Left lobe of liver (tissue), 2 donors: ENCODE measurements at places on chromosomes 6 and 20.

DNA sequence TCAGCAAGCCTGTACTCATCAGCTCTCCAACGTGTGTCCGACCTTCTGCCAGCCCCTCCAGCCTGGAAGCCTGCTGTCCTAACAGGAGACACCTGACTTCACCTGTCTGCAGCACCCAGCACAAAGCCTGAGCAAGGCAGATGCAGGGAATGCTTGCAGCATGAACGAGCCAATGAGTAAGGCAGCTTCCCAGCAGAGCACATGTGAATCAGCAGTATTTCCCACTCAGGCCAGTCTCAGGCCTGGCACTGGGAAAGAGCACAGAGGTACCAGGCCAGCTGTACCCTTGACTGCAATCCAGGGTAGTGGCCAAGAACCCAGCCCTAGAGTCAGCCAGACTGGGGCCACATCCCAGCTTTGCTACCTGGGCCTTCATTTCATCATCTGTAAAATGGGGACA lies 120.8 kb downstream of the MAFB start:
- no peak for DNase-seq

DNA sequence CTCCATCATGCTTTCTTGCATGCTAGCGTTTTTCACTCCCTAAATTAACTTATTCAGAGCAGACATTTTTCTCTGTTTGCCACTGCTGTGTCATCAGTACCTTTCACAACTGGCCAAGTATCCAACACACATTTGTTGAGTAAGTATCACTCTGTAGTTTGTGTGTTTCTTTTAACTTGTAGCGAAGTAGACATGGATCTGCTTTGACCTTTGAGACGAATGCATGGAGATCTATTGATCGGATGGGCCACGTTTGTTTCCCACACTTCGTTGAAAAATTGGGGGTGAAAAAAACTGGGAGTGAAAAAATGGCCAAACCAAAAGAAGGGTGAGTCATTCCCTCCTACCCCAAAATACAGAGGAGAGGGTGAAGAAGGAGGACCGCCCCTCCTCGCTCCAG lies 12.9 kb upstream of the SLC9A8 start:
- DNase-seq: no peak

- no peak for DNase-seq
Observed at GRCh38 chr6:156917213-156917612, 140.0 kb downstream of the ARID1B start.

GRCh38 chr20:3698591-3699001 lies 13.8 kb downstream of the SIGLEC1 start:
- no peak for DNase-seq

GRCh38 chr6:11207199-11207968 lies 25.1 kb downstream of the NEDD9 start:
- DNase-seq: no peak

DNA sequence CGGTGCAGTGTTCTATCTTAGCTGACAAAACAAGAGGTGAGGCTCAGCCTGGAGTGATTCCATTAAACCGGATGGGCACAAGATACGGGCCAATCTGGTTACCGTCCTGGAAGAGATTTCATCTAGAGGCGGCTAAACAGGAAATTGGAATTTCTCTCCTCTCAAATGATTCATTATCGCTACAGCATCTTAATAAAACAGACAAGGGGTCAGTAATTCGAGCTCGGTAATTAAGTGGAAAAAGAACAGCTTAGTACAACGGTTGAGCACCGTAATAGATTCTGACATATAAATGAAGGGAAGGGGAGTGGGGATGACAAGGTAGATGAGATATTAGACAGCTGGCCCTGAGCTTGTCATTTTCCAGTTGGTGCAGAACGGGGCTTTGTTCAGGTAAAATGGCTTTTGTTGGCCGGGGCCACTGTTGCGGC lies 137.2 kb downstream of the EDN3 start:
- no peak for DNase-seq

DNA sequence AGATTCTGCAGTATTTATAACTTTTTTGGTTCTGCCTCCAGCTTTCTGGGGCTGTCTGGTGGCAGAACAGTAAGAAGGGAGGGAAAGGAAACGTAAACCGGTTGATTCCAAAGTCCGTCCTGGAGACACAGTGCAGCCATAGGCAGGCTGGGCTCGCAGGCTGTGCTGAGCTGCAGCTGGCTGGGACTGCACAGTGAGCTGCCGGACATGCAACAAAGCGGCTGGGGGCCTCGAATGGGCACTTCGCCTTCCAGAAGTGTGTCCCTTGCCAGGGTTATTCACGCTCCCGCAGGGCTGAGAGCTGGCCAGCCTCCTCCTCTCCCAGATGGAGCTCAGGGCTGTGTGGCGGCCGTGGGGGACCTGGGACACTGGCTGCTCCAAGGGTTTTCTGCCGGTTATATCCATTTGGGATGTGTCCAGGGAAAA lies 78.1 kb upstream of the CD93 start:
- DNase-seq: no peak

DNA sequence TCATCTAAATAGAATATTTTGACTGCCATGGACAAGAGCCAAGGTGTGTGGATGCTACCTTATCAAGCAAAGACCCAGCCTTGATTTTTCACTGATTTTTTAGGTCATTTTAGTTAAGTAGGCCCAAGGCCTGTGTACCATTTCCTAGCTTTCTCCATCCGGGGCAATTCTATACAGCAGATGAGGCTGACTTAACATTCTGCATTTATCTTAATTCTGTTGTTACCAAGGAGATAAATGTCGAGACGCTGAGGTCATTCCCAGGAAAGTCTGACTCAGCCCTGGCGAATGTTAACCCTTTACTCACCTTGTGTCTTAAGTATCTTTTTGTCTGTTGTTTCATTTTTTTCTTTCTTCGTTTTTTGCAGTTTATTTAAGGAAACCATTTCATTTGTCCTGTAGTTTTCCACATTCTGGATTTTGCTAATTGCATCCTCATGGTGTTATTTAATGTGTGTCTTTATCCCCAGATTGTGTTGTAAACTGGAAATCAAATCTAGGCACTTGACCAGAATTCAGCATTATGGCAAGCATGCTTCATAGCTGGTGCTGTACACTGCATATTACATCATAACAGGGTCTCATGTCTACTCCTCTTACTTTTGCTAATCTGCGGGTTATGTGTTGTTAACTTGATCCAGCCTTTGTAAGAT lies 277.0 kb downstream of the CDKAL1 start:
- no peak for DNase-seq

- DNase-seq: no peak
Observed at GRCh38 chr20:58584051-58584824, 66.8 kb upstream of the STX16 start.

GRCh38 chr6:142207265-142207877 lies 60.3 kb downstream of the VTA1 start:
- peak; percentile 70 for DNase-seq

DNA sequence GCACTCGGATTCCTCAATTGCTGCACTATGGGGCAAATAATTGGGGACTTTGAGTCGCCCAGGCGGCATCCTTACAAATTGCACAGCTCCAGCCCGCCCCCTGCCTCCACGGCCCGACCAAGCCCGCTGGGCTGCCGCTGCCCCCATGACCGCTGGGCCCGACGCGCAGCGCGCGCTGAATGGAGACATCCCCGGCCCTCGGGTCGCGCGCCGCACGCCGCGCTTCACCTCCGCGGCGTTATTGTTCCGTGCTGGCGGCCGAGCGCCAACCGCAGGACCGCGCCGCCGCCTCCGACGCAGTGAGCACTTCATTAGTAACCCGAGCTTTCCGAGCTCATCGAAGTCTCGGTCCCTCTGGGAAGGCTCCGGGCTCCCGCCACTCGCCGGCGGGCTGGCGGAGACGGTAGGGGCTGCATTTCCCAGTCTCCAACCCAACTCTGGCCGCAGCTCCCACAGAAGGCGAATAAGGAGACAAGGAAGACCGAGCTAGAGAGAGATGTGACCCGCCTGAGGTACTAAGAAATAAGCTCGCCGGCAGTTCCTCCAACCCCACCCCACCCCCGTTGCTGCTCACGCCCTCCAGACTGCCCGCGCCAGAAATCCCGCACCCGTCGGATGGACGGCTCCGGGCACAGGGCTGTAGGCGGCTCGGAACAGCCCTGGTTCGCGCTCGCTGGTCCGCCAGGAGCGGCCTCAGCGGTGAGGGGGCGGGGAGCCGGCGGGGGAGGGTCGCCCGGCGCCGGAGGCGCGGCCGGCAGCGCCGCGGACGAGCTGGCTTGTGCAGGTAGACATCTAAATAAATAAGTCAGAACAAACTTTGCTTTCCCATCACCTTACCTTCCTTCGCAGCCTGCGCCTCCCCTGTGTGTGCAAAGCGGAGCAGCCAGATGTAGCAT lies 703 bp downstream of the EPHA7 start:
- no peak for DNase-seq

DNA sequence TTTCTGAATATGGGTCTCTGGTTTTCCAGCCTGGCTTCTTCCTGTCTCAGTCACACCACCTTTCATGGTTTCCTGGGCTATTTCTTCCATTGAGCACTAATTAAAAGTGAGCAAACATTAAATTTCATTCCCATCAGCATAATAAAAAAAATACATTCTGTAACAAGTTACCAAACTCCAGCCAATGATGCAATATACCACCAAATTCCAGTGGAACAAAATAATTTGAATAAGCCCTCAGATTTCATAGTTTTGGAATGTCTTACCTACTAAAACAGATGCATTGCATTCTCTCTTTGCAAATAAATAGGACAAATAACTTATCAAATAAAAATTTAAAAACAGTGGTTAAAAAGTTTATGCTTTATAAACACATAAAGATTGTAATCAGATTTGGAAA lies 97.8 kb upstream of the PRDM1 start:
- DNase-seq: no peak

GRCh38 chr20:62215020-62215990 lies 4.8 kb downstream of the HRH3 start:
- no peak for DNase-seq

DNA sequence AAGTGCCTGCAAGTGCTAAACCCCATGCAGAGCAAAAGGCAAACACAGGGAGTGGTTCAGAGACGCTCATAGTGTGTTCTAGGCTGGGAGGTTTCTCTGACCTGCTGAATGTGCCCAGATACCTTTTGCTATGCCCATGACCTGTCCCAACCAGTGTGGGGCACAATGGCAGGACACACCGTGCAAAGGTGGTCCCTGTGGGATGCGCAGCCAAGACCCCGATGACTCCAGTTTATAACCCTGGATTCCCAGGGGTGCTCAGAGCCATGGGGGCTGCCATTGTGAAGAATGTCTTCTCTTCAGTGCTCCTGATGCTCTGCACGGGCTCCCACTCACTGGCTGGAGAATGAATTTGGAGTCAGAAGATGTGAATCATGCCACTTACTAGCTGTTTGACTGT lies 2.2 kb upstream of the NINL start:
- no peak for DNase-seq

- DNase-seq: no peak
Observed at GRCh38 chr6:161667957-161668356, 394.1 kb upstream of the AGPAT4 start.

DNA sequence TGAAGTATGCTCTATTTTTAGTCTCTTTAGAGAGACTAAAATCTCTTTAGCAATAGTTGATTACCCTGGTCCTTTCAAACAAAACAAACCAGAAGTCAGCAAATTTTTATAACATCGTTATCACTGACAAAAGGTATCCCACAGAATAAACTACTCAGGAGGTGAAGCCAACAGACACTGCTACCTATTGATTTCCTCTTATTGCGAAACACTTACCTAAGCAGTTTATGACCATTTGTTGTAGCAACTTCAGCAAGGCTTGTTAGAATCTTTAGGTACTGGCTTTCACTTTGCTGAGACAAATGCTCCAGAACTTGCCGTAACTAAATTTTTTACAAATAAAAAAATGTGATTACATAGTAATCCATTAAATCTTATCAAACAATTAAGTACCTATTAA lies 64.4 kb downstream of the HACE1 start:
- no peak for DNase-seq

DNA sequence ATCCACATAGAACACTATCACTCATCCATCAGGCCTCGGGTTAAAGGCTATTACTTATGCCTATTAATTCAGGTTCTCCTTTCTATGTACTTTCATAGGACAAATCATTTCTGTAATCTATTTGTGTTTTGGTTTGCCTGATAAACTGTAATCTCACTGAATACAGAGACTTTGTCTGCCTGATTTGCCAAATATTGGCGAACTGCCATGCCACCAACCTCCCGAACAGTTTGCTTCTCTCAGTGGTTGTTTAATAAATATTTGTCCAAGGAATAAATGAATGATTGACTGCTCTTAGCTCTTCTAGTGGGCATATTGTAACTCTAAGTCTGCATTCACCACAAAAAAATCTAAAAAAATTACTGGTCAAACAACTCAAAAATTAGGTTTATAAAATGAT lies 170.1 kb upstream of the ZFP64 start:
- DNase-seq: no peak

GRCh38 chr6:51098246-51098645 lies 279.6 kb downstream of the TFAP2B start:
- DNase-seq: no peak

DNA sequence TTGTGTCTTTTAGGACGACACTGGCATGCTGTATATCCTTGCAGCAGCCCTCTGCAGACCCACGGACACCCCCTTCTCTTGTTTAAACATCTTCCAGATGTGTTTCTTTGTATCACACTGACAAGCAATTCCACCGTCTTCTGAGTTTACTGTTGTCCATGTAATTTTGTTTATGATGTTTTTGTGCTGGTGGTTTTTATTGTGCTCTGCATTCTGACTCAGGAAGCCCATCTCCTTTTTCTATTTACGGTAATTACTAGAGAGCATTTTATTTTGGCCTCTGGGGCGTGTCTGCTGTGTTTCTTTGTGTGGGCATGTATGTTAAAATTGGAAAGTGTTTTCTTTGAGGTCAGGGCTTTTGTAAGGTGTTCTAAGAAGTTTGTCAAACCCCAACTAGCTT lies 111.9 kb downstream of the JARID2 start:
- no peak for DNase-seq

DNA sequence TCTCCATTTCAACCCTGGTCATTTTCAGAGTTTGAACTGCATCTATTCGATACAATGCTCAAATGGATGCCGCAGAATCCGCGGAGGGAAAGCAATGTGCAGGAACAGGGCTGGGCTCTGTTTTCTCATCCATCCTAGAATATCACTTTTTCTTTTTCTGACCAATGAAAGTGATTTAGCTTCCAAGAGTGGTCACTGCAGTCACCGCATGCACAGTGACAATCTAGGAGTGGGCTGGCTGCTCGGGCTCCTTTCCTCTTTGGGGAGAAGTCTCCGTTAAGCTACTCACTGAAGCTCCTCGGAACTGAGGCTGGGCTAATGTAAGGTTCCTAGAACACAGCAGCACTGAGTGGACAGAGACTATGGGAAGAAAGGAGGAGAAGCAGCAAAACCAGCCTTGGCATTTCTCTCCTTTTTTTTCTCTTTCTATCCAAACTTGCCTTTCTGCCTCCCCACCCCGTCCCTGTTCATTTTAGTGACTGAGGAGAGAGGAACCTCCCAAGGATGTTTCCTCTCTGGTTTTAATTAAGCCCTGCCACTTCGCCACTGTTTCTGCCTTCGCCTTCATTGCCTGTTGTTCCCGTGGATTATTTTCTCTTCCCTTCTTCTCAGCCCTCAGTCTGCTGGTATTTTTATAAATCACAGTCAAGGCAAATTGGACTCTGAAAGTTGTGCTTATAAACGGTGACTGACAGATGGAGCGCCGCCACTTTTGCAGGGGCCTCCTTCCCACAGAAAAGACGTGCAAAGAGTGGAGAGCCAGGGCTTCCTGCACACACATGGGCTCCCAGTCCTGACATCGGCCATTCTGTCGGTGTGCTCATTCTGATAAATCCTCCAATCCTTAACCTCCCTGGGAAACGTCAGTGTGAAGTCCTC lies 41.1 kb downstream of the RAMACL start:
- DNase-seq: no peak
